ENCODE measurements at places on chromosomes 3 and 15.

- no peak for DNase-seq
Measured at GRCh38 chr3:106130384-106131198, 261.8 kb upstream of the CBLB start.

GRCh38 chr15:63456258-63456657 is 48.1 kb upstream of the USP3 start:
- no peak for DNase-seq

DNA sequence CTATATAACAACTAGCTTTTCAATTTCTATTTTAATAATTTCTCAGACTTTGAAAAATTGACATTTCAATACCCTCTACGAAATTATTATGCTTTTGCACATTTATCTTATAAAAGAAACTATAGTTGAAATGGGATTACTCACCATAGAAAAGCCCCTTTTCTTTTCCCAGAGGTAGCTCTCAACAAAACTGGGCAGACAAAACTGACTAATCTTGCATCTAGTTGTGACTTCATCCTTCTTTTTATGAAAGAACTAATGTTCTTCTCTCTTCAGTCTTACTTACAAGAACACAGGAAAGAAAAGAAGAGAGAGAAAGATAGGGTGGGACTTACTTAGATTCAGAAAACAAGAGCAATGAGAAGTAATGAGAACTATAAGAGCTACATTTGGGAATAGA is 61.0 kb downstream of the GPR160 start:
- no peak for DNase-seq

DNA sequence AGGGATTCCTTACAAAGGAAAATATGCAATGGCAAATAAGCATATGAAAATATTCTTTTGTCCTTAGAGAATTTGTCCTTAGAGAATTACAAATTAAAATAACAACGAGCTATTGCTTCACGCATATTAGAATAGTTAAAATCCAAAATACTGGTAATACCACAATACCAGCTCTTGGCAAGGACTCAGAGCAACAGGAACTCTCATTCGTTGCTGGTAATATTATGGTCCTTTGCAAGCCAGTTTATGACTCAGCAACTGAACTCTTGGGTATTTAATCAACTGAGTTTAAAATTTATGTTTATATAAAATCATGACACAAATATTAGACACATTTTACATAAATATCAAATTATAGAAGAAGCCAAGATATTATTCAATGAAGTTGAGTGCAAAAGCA is 1730.4 kb downstream of the SI start:
- DNase-seq: no peak

- no peak for DNase-seq
Measured at GRCh38 chr3:124510290-124510689, 220.0 kb upstream of the UMPS start.

DNA sequence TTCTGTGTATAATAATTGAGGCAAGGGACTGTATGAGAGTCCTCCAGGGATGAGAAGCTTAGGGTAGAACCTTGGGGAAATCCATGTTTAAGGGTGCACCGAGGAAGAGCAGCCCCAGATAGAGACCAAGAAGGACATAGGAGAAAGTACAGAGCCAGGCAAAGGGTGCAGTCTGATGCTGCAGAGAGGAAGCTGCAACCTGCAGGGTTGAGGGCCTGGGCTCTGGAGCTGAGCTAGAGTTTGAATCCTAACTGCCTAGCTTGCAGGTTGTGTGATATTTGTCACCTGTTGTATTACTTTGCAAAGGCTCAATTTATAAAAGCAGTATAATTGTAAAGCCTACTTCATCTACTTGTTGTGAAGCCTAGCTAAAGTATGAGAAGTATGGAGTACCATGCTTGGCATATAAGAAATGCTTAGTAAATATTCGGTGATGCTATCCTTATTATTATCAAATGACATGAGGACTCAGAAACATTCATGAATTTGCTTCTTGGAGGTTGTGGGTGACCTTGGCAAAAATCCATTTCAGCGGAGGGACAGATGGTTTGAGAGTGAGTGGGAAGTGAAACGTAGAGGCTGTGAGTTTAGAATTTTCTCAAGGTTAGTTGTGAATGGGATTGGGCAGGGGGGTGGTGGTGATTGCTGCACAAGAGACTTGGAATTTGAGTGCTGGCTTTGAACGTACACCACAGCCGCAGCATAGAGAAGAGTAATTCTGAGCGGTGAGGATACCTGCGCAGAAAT is 43.8 kb downstream of the PLCL2 start:
- DNase-seq: no peak
